NCI-H774 (cell line): ENCODE measurements at places on chromosomes 4 and X.

GRCh38 chr4:38967260-38968095, 64.7 kb downstream of the TMEM156 start:
- no peak for DNase-seq

GRCh38 chr4:1693131-1693896, 9.2 kb upstream of the FAM53A start:
- peak; percentile 57 for DNase-seq

DNA sequence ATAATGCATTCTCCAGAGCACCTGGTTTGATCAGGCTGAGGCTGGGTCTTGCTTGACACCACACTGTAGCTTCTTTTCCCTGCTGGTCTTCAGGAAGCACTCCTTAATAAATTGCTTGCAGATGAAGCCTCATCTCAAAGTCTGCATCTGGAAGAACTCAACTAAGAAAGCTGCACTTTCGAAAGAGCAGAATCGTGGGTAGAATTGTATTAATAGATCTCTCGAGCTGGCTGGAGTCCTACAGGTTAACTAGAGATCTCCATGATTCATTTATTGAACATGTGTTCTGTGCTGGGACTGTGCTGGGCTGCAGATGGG, 152.7 kb downstream of the STK32B start:
- no peak for DNase-seq

- DNase-seq = no peak
These were observed 103.4 kb upstream of the TEX13A start for GRCh38 chrX:105323928-105324327.

- no peak for DNase-seq
These were observed 52.5 kb downstream of the GBA3 start for GRCh38 chr4:22745234-22745633.

GRCh38 chrX:138890491-138890890, 179.0 kb upstream of the FGF13 start:
- no peak for DNase-seq

- peak; percentile 34 for DNase-seq
These were observed 36.6 kb upstream of the UGT2A1 start for GRCh38 chr4:69689599-69689998.

DNA sequence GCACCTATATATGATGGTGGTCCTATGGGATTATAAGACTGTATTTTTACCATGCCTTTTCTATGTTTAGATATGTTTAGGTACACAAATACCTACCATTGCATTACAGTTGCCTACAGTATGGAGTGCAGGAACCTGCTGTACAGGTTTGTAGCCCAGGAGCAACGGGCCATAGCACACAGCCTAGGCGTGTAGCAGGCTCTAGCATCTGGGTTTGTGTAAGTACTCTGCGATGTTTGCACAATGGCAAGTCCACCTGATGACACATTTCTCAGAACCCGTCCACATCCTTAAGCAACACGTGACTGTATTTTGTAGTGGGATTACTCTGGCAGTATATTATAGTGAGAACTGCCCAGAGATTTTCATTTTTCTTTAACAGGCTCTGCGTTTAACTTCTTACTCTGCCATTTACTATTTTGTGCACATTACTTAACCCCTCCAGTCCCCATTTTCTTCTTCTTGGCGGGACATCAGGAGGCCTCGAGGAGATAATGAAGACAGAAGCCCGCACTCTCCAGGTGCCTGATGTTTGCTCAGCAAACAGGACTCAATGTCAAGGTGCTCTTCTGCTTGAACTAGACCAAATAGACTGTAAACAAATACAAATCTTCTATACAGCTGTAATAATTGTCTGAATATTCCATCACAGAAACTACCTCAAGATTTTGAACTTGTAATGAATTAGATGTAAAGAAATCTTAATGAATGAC, 102.0 kb upstream of the PDLIM3 start:
- no peak for DNase-seq

DNA sequence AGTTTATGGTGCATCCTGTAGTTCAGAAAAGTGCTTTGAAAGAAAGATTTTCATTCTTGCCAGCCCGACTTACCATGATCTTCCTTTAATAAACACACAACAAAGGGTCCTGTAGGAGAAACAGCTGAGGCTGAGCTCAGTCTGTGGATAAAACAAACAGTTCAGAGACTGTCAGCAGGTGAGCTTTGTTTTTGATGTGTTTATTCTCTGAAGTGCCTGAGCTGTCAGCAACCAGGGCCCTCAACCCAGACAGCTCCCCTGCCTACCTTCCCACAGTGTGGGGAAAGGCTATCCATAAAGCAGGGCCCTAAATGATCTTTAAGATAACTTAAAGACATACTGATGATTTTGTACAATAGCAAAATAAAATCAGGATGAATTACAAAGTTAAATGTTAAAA, 459.2 kb upstream of the GALNT7 start:
- peak; percentile 63 for DNase-seq
